ENCODE measurements at places on chromosomes 13 and 19.

DNA sequence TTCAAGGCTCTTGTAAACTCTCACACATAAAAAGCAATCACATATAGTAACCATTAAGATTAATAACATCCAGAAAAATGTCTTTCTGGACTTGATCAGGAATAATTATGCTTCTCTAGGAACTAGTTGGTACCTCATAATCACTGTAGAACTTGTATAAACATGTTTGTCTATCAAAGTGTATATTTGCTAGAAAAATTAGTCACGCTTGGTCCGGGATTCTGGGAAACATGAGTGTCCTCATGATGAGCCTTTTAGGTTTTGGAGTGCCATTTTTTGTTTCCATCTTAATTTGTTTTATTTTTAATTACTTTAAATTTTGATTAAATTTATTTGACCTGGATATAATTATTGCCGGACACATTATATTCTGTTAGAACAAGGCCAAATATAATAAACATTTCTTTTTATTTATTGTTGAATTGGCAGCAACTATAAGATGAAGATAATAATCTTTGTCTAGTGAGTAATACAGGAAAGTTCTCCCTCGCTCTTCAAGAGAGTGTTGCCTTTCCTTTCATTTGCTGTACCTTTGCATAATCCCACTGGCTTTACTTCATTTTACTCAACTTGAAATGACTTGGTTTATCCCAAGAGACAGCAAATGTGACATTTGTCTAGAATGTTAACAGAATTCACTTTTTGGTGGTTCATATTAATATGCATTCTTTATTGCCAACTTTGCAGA is 207.0 kb downstream of the NALCN start:
- DNase-seq, result no peak

GRCh38 chr19:3084943-3085342 is 9.2 kb upstream of the GNA11 start:
- no peak for DNase-seq

GRCh38 chr19:36136964-36137686 is 2.7 kb upstream of the CAPNS1 start:
- DNase-seq, result no peak

- no peak for DNase-seq
Observed at GRCh38 chr13:64277097-64277496, 2861.4 kb upstream of the PCDH20 start.

DNA sequence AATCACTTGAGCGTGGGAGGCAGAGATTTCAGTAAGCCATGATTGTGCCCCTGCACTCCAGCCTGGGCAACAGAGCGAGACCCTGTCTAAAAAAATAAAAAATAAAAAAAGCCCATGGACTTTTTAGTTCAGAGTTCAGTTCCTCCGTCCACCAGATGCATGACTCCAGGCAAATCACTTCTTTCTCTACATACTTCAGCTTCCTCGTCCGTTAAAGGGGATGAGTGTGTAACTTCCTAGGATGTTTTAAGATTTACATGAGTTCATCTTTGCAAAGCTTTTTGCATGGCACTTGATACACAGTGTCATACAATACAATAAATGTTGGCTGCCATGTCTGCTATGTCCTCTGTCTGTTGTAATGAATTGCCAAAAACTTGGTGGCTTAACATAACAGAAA is 10.0 kb upstream of the FFAR2 start:
- no peak for DNase-seq

- no peak for DNase-seq
Observed at GRCh38 chr19:10701955-10702525, 801 bp downstream of the QTRT1 start.

- DNase-seq, result no peak
Observed at GRCh38 chr19:28880735-28881401, 332.1 kb downstream of the UQCRFS1 start.

GRCh38 chr13:100140441-100140840 is 51.5 kb downstream of the PCCA start:
- no peak for DNase-seq

DNA sequence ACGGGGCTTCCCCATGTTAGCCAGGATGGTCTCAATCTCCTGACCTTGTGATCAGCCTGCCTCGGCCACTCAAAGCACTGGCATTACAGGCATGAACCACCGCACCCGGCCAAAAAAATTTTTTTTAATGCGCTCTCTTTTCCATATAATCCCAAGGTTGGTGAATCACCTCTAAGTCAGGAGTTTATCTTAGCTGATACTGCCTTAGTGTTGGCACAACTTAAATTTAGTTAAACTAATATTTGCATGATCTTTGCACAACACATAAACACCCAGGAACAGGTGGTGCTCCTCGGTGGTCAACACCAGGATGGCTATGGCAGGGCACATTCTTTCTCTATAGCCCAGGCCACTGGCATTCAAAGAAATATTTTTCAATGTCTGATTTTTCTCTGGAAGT is 24.1 kb upstream of the PSG7 start:
- DNase-seq, result no peak

- no peak for DNase-seq
Observed at GRCh38 chr19:12800923-12801465, 606 bp downstream of the PRDX2 start.

DNA sequence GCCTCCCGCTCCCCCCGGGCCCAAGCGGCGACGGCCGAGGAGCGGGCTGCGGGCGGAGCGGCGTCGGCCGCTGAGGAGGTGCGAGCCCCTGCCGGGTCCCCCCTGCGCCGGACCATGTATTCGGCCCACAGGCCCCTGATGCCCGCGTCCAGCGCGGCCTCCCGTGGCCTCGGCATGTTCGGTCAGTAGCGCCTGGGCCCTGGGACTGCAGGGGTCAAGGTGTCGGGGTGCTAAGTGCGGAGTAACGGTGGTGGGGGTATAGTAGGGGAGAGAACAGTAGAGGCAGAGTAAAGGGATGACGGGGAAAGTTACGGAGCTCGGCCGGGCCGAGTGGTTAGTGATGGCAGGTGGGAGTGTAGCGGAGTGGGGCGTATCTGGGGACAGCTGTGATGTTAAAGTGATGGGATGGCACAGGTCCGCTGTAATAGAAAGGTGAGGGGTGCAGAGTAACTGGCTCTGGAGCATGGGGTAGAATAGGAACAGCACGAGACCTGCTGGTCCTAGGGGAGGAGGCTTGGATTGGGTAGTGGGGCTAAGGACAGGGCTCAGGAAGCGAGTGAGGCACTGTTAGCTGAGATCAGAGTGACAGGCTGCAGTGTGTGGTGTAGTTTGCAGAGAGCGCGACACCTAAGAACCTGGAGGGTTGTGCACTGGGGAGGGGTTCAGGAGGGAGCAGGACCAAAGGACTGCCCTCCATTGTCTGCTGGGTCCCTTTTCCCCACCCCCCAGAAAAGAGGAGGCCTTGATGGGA is 15.7 kb downstream of the CIC start:
- DNase-seq, result no peak

DNA sequence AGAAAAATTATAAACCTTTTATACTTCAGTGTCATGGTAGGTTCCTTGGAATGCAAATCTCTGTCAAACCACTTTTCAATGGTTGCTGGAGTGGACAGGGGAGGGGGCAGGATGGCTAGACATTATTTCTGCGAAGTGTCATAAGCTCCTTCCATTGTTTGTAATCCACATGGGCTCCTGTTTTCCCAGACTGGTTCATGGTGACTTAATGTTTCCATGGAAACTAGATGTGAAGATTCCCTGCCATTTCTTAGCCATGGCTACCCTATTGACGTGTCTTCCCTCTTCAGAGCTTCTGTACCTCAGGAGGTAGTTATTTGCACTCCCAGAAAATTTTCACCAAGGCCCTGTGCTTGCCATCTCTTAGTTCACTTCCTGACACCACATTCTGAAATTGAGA is 95.3 kb downstream of the UFM1 start:
- DNase-seq, result no peak

- no peak for DNase-seq
Observed at GRCh38 chr19:1125601-1126467, 22.0 kb downstream of the GPX4 start.

DNA sequence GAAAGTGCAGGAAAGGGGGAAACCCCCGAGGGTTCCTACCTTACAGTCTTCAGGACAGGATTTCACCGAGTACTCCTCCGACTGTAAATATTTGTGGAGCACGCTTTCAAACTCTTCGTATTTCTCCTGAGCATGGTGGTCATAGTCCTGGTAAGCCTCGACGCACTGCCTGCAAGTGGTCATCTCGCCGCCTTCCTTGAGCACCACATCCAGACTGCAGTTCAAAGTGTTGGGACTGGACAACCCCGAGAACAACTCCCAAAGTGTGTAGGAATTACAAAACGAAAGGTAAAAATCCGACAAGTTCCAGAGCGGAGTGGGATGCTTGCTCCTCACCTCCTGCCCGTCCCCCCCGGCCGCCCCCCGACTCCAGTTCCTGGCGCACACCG is 349.7 kb downstream of the LIG4 start:
- no peak for DNase-seq

DNA sequence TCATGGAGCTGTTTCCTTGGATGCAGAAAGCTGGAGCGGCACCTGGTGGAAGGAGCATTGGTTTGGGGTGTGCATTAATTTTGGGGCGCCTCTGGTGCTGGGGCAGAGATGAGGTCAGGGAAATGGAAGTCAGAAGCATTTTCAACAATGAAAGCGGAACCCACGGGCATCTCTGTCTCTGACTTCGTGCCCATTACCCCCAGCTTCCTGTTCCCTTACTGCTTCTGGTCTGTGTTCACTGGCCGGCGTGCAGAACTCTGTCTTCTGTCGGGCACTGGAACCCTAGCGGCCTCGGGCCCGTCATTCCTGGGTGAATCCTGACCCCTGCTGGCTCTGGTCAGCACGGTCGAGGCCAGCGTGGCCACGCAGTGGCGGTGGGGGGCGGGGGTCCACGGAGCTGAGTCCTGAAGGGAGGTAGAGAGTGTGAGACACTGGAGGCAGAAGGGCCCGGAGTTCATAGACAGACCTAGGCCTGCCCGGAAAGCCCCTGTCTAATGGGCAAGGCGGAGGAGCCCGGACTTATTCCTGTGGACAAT is 7.9 kb upstream of the LINGO3 start:
- no peak for DNase-seq

- DNase-seq, result no peak
Observed at GRCh38 chr19:9370738-9371619, 8.2 kb downstream of the ZNF177 start.

DNA sequence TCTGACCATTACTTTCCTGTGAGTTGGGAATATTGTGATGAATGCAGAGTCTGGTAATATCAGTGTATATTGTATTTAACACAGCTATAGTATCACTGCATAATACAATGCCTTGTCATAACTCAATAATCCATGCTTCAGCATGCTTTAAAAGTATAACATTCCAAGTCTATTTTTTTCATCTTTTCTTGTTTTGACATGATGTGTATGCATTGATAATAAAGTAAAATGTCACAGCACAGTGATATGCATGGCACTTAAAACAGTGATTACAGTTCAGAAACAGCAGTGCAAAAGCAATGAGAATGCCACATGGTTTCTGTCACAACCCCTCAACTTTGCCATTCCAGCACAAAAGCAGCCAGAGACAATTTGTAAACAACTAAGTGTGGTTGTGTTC is 17.8 kb downstream of the KATNAL1 start:
- no peak for DNase-seq

DNA sequence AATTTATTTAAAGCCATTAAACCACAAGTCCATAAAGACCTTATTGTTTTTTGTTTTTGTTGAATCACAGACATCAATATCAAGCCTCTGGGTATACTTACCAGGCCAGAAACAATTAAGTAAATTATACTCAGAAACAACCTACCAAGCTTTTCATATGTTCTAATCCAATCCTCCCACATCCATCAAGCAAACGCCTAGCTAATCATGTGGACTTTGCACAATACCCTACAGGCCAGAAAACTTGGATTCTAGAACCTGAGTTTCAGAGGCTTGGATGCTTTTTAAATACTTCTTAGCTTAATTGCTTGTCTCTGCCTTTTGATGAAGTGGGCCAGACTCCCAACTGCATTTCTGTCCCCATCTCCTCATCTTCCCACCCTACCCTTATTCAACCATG is 39.9 kb downstream of the TGDS start:
- no peak for DNase-seq

DNA sequence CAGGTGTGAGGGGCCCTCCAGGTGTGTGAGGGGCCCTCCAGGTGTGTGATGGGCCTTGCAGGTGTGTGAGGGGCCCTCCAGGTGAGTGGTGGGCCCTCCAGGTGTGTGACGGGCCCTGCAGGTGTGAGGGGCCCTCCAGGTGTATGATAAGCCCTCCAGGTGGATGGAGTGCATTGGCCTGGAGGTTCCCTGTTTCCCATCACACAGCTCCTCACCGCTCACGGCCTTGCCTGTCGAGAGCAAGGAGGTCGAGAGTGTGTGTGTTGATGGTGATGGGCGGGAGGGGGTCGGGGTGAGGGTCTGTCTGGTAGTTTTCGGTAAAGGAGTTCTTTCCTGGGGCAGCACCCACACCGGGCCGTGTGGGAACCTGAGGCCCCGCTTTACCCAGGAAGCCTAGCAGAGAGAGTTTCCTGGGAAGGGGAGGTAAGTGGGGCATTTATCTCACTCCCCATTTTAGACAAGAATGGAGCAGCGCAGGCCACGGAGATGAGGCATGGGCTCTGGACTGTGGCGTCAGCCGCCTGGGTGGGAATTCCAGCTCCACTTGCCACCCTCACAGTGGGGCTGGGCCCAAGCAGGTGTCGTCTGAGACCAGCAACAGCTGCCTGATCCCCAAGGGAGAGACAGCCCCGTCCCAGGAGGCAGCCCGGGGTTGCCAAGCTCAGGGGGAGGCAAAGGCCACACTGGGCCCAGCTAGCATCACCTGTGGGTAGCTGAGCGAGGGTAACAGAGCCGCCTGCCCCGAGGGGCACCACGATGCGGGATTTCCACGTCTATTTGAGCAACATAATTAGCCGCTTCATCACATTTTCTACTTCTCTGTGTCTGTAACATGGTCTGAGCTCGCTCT is 10.9 kb upstream of the GAS6 start:
- DNase-seq, result no peak

DNA sequence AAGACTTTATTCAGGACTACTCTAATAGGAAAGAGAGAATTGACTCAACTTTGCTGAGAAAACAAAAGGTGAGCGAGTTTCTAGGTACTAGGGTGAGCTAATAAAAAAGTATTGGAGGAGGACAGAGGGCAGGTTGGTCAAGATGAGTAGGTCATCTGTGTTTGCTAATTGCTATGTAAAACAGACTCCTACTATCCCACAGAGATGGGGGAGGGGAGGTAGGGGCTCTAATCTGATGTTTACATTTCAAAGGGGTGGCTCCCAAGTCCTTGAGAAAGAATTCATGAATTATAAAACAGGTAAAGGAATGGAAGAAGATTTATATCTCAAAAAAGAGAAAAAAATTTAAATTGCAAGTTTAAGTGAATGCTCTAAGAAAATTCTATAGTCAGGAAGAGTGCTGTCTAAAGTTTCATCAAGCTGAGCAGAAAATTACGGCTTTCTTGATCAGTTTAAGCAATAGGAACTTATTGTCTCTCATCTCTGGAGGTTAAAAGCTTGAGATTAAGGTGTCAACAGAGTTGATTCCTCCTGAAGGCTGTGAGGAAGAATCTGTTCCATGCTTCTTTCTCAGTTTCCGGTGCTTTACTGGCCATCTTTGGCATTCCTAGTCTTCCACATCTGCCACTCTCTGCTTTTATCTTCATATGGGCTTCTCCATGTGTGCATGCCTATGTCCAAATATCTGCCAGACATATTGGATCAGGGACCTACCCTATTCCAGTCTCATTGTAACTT is 790.3 kb downstream of the SLITRK5 start:
- DNase-seq, result no peak

All from fibroblast of skin of left quadriceps (primary cell).